Activated CD4-positive, alpha-beta T cell treated with anti-CD3 and anti-CD28 coated beads, Interleukin-2, amount 50 U/mL, for 1 hour (primary cell): ENCODE measurements at places on chromosomes 12 and 14.

DNA sequence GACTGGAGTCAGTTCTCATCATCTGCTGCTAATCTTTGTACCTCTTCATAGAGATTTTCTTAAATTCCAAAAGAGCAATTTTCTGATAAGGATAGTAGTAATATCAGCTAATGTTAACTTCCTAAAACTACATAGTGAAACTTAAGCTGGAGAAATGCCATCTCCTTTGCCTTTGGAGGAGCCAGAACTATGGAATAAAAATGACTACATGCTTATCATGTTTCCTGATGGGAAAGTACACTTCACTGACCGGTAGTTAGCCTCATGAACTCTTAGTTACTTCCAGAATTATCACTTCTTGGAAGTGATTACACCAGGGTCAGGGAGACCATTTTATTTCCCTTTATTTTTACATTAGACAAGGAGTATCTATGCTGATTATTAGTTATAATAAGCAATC is 1222.1 kb upstream of the TMEM132C start:
- no peak for DNase-seq

DNA sequence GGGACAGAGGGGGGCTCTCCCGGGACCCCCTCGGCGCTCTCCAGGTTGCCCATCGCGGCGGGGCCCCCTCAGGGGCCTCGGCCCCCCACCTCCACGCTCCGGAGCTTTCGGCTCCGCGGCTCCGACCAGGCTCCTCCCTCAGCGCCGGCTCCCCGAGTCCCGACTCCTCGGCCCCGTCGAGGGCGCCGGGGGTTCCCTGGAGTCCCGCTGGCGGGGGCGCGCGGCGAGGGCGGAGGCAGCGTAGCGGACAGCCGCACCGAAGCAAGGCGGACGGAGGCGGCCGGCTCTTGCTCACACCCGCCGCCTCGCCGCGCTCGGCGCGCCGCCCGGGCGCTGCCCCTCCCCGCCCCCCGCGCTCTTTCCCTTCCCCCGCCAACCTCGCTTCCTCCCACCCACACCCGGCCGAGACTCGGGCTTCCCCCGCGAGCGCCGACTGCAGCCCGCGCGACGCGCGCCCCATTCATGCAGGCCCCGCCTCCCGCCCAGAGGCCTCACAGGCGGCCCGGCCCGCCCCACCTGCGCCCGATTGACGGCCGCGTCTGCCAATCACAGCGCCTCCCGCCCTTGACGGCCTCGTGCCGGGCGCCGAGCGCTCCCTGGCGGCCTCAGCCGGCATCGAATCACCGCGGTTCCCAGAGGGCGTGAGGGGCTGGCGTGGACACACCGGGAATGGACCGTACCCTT is at the start of gene FMNL3:
Gene FMNL3, minus strand, starts transcription at position 278 of the 684 bp plus-strand sequence. Its CDS starts 225 bp downstream, at position 53.
- DNase-seq: peak; percentile 99

DNA sequence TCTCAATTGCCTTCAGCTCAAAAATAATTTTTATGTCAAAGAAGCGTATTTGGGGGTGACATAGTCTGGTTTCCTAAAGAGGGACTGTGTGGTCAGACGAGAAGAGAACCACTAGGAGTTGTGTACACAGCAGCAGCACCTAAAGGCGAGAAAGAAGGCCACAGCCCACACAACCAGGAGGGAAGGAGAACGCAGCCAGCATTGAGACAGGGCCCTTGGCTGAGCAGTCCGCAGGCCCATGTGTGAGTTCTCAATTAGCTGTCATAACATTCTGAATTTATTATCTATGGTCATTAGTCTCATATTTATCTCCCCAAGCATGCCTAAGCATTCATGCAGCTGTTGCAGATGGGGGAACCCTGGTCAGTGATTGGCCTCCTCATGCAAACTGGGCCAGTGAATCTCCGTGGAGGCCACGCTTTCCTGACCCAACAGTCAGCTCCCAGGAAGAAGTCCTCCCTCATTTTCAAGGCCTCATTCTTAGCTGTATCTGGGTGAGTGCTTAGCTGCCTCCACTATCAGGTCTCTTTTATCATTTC is 81.2 kb upstream of the ATF7IP start:
- no peak for DNase-seq

- DNase-seq: no peak
Measured at GRCh38 chr14:50530358-50530757, 2.0 kb downstream of the MAP4K5 start.

GRCh38 chr12:65152012-65152411 is 17.4 kb upstream of the LEMD3 start:
- DNase-seq: no peak

DNA sequence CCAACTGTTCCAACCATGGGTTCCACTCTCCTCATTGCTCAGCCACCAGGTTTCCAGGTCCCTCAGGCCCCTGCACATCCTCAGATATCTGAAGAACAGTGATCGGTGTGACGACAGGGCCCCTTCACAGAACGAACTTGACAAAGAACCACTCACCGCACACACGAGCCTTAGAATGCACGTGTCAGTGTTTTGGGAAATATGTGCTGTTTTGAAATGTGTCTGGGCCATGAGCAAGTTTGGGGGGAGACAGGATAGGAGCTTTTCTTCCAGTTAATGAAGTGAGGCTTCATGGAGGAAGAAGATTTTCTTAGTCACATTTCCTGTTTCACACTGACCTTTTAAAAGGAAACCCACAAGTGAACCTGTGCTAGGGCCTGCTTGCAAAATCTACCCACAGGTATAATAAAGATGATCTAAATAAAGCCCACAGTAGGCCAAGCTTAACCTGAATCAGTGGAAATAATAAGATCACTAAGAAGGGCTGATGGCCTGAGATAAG is 58.6 kb downstream of the ZFP36L1 start:
- DNase-seq: peak; percentile 26

DNA sequence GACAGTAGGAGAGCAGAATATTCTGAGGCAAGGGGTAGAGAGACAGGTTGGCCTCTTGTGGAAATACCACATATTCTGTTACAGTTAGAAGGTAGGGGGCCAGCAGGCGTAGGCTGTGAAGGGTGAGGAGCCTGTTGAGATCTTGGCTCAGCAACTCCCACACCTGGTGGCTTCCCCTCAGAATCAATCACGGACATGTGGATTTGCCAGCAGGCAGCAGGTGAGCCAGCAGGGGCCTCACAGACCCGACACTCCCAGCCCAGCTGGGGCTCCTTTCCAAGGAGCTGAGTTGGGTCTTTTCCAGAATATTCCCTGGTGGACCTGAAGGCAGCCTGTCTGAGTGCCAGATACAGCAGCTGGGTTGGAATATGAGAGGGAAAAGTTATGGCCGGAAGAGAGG is 150.0 kb upstream of the CRY1 start:
- DNase-seq: no peak

DNA sequence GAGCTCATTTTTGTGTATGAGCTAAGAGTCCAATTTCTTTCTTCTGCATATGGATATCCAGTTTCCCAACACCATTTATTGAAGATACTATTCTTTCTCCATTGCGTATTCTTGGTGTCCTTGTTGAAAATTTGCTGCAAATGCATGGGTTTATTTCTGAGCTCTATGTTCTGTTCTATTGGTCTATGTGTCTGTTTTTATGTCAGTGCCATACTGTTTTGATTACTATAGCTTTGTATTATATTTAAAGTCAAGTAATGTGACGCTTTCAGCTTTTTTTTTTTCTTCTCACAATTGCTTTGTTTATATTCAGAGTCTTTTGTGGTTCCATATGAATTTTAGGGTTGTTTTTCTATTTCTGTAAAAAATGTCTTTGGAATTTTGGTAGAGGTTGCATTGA is 247.1 kb upstream of the TBX3 start:
- no peak for DNase-seq

DNA sequence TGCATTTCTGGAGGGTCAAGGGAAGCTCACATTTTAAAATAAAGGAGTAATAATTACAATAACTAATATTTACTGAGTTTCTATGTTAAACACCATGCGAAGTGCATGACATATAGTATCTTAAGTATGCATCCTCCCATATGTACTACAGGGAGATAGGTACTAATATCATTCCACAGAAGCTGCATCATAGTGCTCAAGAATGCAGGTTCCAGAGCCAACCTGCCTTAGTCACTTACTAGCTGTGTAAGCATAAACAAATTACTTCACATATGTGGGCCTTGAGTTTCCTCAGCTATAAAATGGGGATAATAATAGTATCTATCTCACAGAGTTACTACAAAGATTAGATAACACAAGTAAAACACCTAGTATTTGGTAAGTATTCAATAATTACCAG is 18.3 kb downstream of the ARMH4 start:
- no peak for DNase-seq

- DNase-seq: no peak
Measured at GRCh38 chr14:77485256-77485655, 13.4 kb downstream of the ISM2 start.

GRCh38 chr14:37553935-37554550 is 41.0 kb downstream of the FOXA1 start:
- DNase-seq: no peak

DNA sequence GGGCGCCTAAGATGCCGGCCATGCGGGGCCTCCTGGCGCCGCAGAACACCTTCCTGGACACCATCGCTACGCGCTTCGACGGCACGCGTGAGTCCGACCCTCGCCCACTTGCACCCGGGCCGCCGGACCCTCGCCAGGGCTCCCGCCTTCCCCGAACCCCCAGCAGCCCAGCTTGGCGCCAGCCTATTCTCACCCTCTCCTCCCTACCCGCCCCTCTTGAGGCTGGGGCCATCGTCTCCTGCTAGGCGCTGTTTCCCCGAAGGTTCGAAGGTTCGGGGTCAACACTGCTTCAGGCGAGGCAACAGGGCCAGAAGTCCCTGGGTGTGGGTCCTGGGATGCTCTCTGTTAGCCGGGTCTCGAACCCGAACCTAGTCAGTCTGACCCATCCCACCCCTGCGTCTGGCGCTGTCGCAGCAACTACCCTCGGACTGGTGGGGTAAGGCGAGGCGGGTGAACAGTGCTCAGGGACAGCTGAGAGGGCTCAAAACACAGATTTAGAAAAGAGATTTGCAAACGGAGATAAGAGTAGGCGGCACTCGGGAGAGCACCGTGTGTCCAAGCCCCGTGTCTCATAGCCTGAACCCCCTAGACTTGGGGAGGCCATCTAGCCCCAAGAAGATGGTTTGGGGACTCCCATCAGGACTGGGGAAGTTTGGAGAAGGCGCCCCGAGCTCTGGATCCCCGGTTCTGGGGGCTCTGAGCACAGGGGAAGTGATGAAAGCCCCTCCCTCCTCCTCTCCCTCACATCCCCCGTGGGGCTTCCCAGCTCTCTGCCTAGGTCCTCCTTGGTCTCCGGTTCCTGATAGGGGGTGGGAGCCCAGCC is 787 bp downstream of the KCNH3 start:
- DNase-seq: no peak

GRCh38 chr12:41443690-41444089 is 255.6 kb downstream of the PDZRN4 start:
- no peak for DNase-seq

DNA sequence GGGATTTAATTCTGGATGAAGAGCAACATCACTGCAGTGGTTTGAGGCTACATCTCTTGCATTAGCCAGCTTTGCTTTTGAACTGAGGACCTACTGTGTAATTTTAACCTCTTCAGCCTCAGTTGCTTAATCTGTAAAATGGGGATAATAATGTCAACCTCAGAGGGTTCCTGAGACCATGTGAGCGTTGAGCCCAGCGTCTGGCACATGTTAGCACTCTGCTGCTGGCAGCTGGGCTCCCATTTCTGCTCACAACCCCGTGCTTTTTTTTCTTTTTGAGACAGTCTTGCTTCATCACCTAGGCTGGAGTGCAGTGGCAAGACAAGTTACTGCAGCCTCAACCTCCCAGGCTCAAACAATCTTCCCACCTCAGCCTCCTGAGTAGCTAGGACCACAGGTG is 31.6 kb downstream of the TESC start:
- DNase-seq: no peak

DNA sequence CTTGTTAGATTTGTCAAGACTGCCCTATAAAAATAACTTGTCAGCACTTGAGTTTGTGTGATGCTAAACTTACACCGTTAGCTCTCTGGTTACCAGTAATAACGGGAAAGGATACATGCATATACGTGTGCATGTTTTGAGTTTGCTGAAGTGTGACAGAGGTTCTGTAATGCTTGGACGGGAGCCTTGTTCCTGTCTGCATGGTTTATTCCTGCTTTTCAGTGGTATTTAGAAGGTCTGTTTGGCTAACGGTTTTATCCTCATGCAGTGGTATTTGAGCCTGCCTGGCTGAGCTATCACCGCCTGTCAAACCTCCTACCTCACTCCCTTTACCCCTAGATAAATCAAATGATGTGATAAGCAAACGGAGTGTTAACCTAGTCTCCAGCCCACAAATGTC is 305.6 kb downstream of the GALC start:
- no peak for DNase-seq

GRCh38 chr14:89720076-89720687 is 234.3 kb downstream of the EFCAB11 start:
- no peak for DNase-seq

DNA sequence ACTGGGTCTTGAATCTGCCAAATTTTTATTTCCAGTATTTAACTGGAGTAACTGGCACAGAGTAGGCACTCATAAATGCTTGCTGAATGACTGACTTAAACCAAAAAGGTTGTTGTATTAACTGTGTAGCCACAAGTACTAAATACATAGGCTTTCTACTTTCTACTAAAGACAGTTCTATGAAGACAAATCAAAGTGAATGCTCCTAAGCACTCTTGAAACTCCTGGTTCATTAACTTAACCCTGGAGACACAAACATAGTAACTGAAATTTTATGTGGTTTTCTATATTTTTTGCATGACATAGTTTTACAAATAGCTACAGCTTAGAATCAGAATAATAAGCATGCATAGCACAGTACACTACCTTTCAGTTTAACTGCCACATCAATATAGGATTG is 70.4 kb downstream of the TXNDC16 start:
- DNase-seq: no peak

- DNase-seq: no peak
Measured at GRCh38 chr12:31507966-31508365, 83.0 kb downstream of the DENND5B start.

DNA sequence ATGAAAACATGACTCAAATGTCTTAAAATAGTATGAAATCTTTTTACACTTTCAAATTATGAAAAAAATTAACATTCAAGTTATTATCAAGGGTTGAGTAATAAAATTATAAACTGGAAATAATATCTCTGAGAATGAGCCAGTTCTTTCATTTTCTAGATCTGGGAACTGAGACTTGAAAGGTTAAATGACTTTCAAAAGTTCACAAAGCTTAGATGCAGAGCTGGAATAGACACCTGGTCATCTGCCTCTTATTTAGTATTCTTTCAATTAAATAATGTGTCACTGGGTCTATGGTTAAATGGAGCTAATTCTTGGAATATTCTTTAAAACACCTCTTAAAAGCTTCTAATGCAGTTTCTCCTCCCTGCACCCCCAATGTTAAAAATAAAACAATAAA is 86.6 kb downstream of the CDK17 start:
- DNase-seq: no peak

DNA sequence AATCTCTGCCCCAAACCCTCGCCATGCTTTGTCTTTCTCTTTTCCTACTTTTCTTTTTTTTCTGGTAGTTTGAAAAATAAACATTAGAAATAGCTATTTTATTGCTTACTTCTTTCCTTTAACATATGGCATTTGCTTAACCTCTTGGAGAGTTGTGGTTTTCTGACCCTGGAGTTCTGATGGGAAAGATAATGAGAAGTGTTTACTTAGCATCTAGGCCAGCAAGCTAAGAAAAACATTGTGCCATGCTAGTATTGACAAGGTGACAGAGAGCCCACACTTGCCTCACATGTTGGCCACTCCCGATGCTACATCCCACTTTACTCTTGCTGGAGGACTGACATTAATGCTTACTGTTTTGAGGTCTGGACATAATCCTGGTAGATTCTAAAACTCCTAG is 886.2 kb downstream of the DIO2 start:
- no peak for DNase-seq

GRCh38 chr12:48329199-48329939 is 21.4 kb downstream of the ZNF641 start:
- DNase-seq: no peak

GRCh38 chr14:104688505-104689108 is 811 bp upstream of the INF2 start:
- no peak for DNase-seq
